Activated naive CD8-positive, alpha-beta T cell treated with anti-CD3 and anti-CD28 coated beads, Interleukin-2, amount 50 U/mL, for 24 hours (primary cell): ENCODE measurements at places on chromosomes 2 and 18.

- H3K4me3 ChIP-seq, result no peak overlapping the region
- H3K27ac ChIP-seq, result no peak overlapping the region
- H3K36me3 ChIP-seq, result no peaks in the 10 kb centered on the region
Observed at GRCh38 chr2:234955091-234955591, 3.3 kb downstream of the SH3BP4 start.

GRCh38 chr18:25289001-25289631 is 62.9 kb downstream of the ZNF521 start:
- no peaks in the 10 kb centered on the region for H3K27me3 ChIP-seq
- H3K4me3 ChIP-seq, result no peak overlapping the region
- DNase-seq, result no peak
- no peak overlapping the region for H3K27ac ChIP-seq
- H3K4me1 ChIP-seq, result no peaks in the 10 kb centered on the region
- no peaks in the 10 kb centered on the region for H3K36me3 ChIP-seq

GRCh38 chr2:24409700-24410556 is 49.6 kb upstream of the ITSN2 start:
- H3K36me3 ChIP-seq, result no peaks in the 10 kb centered on the region
- peaks cover 5% of the 10 kb centered on the region for H3K27me3 ChIP-seq
- no peaks in the 10 kb centered on the region for H3K4me1 ChIP-seq
- DNase-seq, result peak; percentile 15
- no peak overlapping the region for H3K27ac ChIP-seq

GRCh38 chr18:28972333-28972907 is 795.5 kb upstream of the CDH2 start:
- H3K4me1 ChIP-seq, result no peaks in the 10 kb centered on the region
- no peak overlapping the region for H3K4me3 ChIP-seq
- no peak for DNase-seq
- H3K27me3 ChIP-seq, result no peaks in the 10 kb centered on the region
- H3K27ac ChIP-seq, result no peak overlapping the region

GRCh38 chr18:35467624-35468016 is 30.1 kb downstream of the INO80C start:
- H3K27me3 ChIP-seq, result no peaks in the 10 kb centered on the region
- H3K4me3 ChIP-seq, result no peak overlapping the region
- peaks cover 3% of the 10 kb centered on the region for H3K4me1 ChIP-seq

GRCh38 chr2:96325041-96325883 is at the start of gene ITPRIPL1:
ITPRIPL1 (plus strand) TSS chr2:96325317; CDS start chr2:96325840, 523 bp downstream.
- H3K36me3 ChIP-seq, result peaks cover 38% of the 10 kb centered on the region
- peak; percentile 60 for DNase-seq
- peaks cover 2% of the 10 kb centered on the region for H3K27me3 ChIP-seq
- H3K4me1 ChIP-seq, result peaks cover 68% of the 10 kb centered on the region
- H3K4me3 ChIP-seq, result peak within 1 kb of the TSS; percentile 98
